Activated T-cell treated with anti-CD3 and anti-CD28 coated beads for 48 hours (primary cell): ENCODE measurements at places on chromosomes 6 and 20.

DNA sequence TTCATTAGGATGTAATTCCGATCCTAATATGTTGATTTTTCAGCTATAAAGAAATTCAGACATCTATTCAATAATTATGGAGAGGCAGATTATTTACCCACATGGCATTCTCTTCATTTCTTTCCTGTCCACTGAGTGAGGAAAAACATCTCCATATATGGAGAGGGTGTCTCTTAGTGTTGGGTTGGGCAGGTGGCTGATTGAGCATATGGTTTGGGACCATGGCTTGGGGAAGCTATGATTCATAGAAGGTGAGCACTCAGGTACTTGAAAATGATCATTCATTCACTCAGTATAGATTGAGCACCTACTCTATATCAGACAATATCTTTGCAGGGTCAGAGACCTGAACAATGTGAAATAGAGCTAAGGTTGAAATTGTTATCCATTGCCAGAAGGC lies 41.3 kb upstream of the IL20RA start:
- DNase-seq = no peak

GRCh38 chr6:27126815-27127537 lies 120.5 kb upstream of the PRSS16 start:
- DNase-seq = peak; percentile 69

- DNase-seq = no peak
These were observed 88.3 kb downstream of the SH3BGRL2 start for GRCh38 chr6:79719248-79719960.

GRCh38 chr6:85428486-85428885 lies 21.4 kb upstream of the NT5E start:
- DNase-seq = no peak

DNA sequence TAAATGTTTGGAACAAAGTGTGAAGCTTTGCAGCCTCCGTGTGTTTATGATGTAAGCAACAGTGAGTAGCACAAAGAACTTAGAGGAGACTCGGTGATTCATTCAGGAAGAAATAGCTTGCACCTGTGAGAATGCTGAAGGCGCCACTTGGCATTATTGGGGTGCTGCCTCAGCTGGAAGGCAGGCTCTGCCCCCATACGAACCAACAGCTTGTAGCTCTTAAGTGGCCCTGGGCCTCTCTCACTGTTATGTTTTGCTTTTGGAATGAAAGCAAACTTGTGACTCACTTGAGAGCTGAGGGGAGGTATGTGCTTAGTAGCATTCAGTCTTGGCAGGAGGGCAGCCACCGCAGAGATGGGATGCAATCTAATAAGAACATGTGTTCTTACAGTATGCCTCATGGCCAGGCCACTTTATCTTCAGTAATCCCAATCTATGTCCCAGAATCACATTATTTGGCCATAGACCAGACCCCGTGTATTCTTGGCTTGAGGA lies 310.7 kb downstream of the EYA4 start:
- DNase-seq = no peak

GRCh38 chr6:21751608-21752007 lies 158.1 kb downstream of the SOX4 start:
- no peak for DNase-seq

- DNase-seq = no peak
These were observed 8.2 kb upstream of the SNX9 start for GRCh38 chr6:157814883-157815282.

DNA sequence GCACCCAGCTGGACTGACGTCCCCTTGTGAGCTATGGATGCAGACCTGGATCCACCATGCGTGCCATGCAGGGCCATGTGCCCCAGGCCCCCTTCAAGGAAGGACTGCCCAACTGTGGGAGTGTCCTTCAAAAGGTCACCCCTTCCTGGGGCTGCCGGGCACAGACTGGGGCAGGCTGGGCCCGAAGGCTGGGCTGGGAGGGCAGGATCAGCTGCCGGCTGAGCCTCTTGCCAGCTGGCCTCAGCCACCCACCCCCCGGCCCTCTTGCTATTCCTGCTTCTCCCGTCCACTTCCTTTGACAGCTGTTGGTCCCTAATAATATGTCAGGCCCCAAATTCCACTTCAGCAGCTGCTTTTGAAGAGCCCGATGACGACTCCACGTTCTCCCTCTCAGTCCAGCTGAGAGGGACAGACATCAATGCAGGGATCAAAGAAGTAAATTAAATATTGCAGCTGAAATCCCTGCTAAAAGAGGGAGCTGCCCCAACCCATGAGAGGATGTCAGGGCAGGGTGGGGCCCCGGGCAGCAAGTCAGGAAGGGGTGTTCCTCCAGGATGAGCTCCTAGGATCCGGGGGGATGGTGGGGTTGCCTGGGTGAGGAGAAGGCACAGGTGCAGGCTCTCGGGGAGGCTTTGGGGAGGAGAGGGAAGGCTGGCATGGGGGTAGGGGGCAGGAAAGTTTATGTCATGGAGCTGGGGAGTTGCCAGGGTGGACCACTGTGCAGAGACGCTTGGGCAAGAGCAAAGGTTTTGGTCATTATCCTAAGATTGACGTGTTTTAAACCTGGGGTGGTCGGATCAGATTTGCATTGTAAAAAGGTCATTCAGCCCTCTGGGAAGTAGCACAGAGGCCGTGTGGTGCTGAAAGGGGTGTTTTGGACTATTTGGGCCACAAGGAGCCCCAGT lies 185.0 kb downstream of the ANKRD60 start:
- no peak for DNase-seq

DNA sequence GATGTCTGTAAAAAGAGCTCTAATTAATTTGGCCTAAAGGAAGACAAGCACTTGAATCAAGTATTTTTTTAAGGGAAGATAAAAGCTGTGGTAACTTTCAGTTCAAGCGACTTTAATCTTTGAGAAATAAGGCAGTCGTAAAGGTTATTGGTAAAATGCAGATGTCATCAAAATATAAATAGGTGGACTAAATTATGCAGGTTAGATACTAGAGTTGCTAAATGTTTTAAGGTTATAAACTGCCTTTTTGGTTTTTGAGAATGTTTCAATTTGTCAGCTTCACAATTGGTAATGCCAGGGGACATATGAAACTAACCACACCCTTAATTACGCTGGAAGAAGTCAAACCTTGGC lies 159.5 kb upstream of the OLIG3 start:
- DNase-seq = no peak

DNA sequence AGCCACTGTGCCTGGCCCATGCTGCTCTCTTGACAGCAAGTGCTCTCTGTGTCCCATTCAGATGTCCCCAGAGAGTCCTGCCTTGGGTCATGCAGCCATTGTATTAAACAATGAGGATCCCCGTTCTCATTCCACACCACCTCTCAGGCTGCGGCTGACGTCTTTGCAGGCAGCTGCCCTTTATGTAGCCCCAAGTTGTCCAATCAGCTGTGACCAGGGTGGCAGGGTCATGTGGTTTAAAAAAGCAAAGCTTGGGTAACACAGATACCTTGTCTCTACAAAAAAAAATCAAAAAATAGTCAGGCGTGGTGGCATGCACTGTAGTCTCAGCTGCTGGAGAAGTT lies 13.2 kb downstream of the GCNT2 start:
- no peak for DNase-seq

GRCh38 chr20:63504642-63505041 lies 5.8 kb upstream of the EEF1A2 start:
- no peak for DNase-seq

- DNase-seq = peak; percentile 58
These were observed 3.6 kb upstream of the MICA start for GRCh38 chr6:31399589-31400466.

DNA sequence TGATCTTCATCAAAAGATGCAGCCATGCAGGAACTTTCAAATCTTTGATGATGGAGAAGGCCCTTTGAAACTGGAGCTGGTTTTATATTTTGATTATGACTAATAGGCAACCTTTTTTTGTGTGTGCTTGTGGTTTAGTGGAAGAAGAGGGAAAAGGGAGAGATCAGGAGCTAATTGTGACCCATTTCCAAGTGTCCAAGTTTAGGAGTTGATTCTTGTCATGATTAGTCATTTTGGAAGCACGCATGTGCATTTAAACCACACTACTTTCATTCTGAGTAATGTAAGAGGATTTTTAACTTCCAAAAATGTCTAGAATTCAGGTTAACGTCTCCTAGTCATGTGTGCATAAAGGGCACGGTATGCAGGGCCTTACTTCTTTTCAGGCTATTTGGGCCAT lies 3.5 kb downstream of the FOXO3 start:
- DNase-seq = no peak

DNA sequence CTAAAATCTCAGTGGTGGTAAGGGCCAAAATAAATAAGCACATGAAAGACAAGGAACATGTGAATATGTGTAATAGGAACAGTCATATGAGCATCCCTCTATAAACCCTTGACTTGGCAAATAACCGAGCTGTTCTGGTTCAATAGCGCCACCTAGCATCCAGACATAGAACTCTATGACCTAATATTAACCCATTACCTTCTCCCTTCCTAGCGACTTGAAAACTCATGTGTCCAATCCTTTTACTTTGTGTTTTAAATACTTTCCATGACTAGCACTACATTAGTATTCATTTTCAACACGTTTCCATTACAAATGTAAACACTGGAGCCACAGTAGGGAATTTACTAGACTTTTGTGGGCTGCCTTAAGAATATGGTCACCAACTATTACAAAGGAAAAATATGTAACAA lies 279.7 kb downstream of the UST start:
- no peak for DNase-seq

GRCh38 chr6:4155848-4156466 lies 20.6 kb upstream of the ECI2 start:
- peak; percentile 64 for DNase-seq

DNA sequence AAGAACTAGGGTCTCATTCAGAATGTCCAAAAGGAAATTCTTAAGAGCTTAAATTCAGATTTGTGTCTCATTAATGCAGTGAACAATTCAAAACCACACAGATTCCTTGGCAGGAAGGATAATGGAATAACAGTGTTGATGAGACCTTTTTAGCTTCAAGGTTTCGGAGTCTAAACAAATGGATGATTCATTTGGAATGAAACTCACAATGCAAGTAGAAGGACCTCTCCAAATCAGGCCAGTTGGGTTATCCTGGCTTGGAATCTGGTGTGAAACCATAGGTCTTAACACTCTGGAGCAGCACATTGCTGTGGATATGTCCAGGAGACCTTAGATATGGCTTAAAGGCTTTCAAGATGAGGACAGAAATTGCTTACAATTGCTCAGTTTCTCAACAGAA lies 44.9 kb downstream of the KCTD20 start:
- DNase-seq = no peak

- no peak for DNase-seq
These were observed 39.2 kb downstream of the GABRR2 start for GRCh38 chr6:89275900-89276299.

DNA sequence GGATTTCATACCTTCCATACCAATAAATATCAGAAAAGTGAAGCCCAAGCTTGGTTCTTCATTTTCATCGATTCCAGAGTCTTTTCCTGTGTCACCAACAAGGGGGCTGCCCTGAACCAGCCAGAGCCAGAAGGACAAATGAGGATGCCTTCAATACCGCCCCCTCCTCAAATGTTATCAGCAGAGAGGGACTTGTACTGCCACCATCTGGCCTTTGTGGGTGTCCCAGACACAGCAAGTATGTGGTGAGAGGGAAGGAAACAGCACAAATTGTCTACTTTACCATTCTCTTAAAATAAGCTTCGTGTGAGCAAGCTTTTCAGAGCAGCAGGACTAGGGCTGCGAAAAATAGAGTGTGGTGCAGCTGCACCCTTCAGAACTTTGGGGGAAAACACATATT lies 165.3 kb downstream of the SOBP start:
- no peak for DNase-seq

GRCh38 chr6:21187485-21187884 lies 406.1 kb upstream of the SOX4 start:
- DNase-seq = no peak
